ENCODE measurements at places on chromosomes 13 and 19.
A peak's percentile ranks its signal among the peaks of the same experiment; 100 is the strongest.

GRCh38 chr13:40170982-40171381 lies 495.5 kb downstream of the FOXO1 start:
- DNase-seq = no peak

DNA sequence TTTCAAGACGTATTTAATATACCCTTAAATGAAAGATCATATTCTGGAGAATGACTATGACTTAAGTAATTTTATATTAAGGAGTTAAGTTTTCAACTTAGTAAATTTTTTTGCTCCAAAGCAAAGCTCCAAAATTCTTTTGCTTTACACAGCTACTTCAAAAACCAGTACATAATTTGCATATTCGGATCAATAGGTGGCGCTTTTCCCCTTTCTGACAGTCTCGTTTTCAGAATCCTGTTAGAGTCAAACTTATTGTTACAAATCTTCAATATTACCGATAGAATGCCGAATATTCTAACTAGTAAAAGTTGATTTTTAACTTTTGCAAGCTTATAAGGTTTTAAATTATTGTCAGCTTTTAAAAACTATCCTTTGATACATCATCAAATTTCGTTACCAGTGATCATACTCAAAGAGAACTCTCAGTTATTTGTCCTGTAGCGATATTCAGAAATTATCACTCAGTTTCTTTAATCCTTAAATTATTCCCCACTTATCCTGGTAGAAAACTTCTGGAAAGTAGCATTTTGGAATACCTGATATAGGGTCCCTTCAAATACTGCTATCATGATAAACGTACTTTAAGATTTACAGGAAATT lies 852.7 kb upstream of the KLHL1 start:
- DNase-seq = no peak

- DNase-seq = no peak
Measured at GRCh38 chr13:102847272-102848234, 1.7 kb downstream of the ERCC5 start.

DNA sequence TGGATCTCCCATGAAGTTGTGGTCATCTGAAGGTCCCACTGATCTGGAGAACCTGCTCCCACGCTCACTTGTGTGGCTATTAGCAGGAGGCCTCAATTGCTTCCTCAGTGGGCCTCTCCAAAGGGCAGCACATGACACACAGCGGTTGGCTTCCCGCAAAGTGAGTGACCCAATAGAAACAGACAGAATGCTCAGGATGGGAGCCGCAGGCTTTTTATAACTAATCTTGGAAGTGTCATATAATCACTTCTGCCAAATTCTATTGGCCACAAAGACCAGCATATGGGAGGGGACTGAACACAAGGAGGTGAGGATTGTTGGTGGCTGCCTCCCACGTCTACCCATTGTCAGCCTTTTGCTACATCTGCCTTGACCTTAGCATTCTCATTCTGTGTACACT lies 22.1 kb upstream of the EHD2 start:
- DNase-seq = no peak

DNA sequence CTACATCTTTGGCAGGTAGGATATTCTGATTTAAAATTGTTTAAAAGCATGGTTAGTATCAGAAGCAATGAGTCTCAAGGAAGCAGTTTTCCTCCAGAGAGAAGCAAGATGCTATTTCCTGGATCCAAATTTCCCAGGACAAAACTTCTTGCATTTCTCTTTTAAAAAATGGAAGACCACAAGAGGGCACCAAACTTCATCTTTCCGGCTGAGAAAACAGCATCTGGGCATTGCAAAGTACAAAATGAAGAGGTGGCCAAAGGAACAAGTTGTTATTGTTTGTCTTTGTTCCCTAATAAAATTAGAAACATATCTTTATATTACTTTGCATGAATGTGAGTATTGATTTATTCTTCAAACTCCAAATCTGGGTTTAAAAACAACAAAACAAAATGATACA lies 60.0 kb upstream of the LRCH1 start:
- peak; percentile 29 for DNase-seq

GRCh38 chr19:29516821-29517395 lies 8.9 kb upstream of the VSTM2B start:
- DNase-seq = no peak

DNA sequence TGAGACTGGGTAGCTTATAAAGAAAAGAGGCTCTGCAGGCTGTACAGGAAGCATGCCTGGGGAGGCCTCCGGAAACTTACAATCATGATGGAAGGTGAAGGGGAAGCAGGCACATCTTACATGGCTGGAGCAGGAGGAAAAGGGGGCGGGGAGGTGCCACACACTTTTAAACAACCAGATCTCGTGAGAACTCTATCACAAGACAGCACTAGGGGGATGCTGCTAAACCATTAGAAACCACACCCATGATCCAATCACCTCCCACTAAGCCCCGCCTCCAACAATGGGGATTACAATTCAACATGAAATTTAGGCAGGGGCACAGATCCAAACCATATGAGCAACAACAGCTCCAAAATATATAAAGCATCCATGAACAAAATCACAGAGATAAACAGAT lies 46.5 kb upstream of the GTF2F2 start:
- no peak for DNase-seq

- DNase-seq = no peak
Measured at GRCh38 chr19:57771417-57771816, 1.9 kb downstream of the ZNF586 start.

DNA sequence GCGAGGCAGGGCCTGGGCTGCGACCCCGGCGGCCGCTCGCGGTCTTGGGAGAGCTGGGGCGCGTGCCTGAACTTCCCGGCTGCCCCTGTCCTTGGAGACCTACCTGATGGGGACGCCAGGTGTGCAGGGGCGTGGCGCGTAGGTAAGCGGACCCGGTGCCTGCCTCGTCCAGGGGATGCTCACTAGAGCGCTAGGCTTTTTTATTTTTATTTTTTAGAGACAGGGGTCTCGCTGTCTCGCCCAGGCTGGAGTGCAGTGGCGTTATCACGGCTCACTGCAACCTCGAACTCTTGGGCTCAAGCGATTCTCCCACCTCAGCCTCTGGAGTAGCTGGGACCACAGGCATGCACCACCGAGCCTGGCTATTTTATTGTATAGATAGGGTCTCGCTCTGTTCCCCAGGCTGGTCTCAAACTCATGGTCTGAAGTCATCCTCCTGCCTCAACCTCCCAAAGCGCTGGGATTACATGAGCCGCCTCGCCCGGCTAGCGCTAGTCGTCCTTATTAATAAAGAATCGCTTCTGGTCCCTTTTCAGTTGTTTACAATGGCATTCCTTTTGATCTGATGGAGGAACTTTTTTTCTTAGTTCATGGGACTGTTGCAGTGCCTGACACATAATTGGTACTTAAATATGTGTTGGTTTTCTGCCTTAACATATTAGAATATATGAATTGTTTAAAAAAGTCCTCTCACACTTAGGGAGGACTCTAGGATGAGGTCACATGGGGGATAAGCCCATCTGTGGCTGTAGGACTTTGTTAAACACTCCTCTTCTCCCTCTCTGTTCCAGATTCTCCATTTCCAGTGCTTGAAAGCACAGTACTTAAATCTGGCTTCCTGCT lies 812 bp downstream of the DPY19L3 start:
- DNase-seq = no peak

DNA sequence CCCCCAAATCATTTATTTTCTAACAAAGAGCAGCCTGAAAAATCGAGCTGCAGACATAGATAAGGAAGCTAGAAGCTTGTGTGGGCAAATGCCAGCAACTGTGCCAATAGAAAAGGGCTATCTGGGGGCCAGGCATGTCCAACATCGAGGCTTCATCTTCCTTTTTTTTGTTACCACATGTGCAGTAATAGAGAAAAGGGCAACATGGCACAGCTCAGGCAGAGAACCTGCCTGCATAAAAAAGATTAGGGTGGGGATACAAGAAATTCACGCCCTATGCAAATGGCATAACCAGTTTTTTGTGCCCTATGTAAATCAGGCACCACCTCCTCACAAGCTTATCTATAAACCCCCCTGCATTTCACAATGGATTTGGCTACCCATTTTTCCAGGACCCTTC lies 60.4 kb upstream of the ABCC4 start:
- no peak for DNase-seq
